HFFc6 (cell line): ENCODE measurements at places on chromosomes 2 and 18. TPM values are rescaled to one million over a fixed set of nuclear protein-coding genes. Genes with fewer than 3 reads are reported as not detected.

DNA sequence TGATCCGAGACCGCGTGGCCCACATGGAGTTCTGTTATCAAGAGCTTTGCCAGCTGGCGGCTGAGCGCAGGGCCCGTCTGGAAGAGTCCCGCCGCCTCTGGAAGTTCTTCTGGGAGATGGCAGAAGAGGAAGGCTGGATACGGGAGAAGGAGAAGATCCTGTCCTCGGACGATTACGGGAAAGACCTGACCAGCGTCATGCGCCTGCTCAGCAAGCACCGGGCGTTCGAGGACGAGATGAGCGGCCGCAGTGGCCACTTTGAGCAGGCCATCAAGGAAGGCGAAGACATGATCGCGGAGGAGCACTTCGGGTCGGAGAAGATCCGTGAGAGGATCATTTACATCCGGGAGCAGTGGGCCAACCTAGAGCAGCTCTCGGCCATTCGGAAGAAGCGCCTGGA, 94.5 kb upstream of the EML6 start:
- no peak for DNase-seq

DNA sequence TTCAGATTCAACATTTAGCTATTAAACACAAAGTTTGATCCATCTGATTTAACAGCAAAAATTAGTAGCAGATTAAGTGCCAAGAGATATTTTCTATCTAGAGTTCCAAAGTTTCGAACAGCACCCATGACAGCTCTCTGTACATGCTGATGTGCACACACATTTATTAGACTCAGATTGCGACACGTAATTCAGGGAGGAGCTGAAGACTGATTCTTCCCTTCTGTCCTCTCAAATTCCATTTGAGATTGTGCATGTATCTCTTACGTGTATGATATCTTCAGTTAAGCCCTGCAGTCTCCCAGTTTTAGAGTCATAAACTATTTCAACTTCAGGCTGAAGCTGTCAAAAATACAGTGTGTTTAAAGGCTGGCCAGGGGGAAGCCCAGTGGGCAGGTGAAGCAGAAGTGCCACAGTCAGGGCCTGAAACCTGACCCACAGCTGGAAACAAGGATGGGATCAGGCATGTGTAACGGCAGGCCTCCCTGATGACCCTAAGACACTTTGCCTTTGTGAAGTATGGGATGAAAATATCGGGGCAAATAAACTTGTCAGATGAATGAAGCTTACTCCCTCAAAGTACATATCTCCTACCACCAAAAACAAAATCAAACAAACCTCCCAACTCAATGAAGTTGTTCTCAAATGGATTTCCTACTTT, 30.6 kb downstream of the CYB5A start:
- no peak for DNase-seq

DNA sequence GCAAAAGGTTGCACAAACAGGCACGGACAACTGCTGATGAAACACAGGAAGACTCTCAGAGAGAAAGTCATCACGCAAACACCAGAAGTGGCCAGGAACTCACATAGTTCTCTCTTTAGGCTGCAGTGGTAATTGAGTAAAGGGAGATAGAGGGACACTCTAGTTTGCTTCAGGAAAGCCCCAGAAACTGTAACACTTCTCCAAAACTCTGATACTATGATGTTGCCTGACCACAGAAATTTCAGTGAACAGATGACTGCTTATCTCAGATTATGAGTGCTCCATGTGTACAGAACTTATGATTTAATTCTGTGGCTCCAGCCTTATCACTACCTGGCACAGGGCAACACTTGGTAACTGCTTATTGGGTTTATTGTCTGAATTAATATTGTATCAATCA, 311.5 kb upstream of the GYPC start:
- no peak for DNase-seq

DNA sequence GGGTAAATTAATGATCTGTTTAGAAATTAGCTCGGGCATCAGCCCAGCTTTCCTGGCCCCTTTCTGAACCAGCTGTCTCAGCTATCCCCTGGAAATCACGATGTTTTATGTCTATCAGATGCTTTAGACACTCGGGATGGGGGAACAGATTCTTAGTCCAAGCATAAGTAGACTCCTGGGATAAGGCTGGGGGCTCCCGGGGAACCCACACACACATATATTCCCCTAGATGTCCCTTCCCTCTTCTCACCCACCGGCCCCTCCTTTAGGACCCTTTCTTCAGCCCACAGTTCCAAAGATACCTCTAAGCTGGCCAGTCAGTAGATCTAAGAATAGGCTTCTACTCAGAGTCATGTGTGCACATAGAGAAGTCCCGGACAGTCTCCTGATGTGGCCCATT, 151.5 kb upstream of the COPS8 start:
- no peak for DNase-seq

DNA sequence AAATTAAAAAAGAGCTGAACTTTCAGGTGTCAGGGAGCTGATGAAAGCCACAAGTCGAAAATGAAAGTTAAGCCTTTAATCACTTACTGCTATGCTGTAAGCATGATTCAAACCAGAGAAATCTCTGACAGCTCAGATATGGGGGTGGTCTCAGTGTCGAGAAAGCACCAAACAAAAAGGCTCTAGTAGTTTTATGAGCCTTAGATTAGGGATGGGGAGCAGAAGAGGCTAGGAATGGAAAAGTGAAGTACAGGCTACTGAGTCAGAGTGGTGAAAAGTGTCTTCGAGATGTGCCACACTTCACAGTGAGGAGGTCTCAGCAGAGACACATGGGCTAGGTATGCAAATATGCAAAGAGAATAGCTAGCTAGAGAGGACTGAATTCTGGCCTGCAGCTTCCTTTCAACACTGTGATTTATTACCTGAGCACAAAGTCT, 482.2 kb downstream of the SPAG16 start:
- DNase-seq = peak; percentile 30

GRCh38 chr2:109519513-109519912, 94.3 kb downstream of the SEPTIN10 start:
- DNase-seq = no peak

DNA sequence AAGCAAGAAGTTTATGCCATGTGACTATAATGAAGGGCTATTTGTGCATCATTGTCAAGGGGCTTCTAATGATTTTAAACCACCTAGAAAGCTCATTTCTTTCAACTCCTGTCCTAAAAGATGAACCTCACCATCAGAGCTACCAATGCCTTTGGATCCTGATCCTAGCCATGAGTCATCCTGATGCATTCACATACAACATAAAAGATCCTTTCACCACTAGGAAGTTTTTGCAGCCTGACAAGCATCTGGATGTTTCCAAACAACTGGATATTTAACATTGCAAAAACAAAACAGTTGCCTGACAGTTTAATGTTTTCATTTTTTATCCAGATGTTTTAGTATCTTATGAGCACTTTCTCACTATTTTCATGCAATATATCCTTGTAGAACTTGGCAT, 425.3 kb downstream of the MBD2 start:
- no peak for DNase-seq

DNA sequence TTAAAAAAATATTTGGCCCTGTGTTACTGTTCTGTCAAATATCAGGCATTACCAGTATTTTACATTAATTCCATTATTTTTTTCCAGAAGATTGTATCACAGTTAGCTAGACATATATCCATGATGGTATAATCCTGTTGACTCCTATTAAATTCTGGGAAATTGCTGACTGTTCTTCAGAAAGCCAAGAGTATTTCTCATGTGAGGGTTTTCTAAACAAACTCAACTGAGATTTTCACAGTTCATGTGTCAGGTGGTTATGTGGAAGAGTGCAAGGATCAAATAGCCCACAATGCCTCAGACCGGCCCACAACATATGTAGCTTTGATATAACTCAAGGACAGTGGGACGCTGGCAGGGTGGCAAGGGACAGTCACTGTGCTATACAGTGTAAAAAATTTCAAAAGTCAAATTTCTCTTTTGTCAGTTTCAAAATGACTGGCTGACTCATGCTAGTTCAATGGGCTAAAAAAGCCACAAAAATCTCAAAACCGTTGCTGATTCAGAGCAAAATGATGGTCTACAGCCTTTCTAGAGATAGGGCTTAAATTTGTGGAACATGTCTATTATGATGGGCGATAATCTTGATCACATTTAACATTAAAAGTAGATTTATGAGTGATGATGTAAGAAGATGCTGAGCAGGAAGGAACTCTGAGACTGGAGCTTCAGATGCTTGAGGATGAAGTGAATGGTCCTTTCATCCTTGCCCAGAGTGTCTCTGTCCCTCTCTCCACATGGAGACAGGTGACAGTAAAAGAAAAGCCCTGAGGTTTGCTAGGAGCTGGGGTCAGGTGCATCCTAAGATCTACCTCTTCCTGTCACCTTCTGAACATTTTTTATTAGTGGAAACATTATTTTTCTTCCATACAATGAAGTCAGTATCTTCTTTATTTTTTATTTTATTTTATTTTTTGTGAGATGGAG, 175.8 kb upstream of the PIEZO2 start:
- peak; percentile 92 for DNase-seq

- peak; percentile 57 for DNase-seq
Measured at GRCh38 chr2:72572501-72572900, 253.3 kb downstream of the EXOC6B start.

DNA sequence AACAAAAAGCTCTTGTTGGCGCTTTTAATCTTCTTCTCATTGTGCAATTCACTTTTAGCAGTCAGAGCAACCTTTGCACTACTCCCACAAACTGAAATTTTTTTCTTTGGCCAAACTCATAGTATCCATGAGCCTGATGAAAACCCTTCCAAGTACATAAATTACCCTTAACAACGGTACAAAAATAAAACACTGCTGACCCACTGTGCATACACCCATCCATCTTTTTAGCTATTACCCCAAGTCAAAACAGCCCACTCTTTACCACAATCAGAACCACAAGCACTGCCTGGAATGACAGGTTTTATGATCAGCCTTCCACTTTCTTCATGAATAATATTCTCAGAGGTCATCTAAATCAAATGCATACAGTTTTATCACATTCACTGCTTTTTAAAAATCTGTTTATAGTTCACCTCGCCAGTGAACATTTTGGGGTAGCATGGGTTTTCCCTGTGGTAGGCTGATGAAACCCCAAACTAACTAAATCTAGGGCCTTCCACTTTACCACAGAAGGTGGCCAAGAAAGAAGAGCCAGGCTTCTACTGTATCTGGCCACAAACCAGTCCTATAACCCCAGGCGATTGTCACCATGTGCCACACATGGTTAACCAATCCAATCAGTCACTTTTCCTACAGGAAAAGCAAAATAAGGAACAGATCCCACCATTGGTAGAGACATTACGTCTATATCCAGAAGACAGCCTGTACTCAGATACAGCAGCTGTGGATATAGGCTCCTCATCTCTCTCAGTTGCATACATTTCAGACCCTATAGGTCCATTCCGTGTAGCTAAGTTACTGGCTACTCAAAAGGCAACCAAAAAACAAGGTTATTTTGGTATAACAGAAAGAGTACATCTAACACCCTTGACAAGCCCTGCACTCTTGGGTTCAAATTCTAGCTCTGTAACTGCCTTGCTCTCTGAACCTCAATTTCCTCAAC, 171.3 kb downstream of the THADA start:
- DNase-seq = no peak

- DNase-seq = no peak
Measured at GRCh38 chr2:99936065-99936464, 206.3 kb downstream of the AFF3 start.

DNA sequence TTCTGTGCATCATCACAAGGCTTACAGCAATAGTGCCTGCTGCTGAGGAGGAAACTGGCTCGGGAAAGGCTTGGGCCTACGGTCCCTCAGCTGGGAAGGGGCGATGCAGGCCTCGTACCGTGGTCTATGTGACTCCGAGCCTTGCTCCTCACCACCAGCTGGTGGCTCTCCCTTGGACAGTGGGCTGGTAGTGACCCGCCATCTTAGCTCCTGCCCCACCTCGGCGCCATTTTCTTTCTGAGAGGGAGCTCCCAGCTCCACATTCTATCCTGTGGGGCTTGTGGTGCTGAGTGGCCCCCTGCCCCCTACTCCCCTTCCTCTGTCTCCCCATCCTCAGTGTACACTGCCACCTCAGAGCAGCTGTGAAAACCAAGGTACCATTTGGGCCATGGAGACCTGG, 255.7 kb downstream of the KLHL29 start:
- no peak for DNase-seq

GRCh38 chr2:7911196-7911595, 770.7 kb upstream of the ID2 start:
- DNase-seq = no peak

DNA sequence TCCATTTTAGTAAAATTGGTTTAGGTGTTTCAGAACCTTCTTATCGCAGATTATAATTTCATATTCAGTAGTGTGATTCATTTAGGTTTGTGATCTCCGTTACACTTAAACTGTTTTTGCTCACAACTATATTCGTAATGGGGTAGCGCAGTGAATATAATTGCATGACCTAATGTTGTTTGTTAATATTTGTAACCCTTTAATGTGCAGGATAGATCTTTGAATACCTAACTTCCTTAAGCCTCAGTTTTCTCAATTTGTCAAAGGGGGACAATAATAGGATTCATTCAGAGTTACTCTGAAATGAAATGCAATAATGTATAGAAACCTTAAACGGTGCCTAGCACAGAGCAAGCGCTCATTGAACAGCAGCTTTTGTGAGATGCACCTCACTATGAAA, 558 bp upstream of the ZDBF2 start:
- no peak for DNase-seq

DNA sequence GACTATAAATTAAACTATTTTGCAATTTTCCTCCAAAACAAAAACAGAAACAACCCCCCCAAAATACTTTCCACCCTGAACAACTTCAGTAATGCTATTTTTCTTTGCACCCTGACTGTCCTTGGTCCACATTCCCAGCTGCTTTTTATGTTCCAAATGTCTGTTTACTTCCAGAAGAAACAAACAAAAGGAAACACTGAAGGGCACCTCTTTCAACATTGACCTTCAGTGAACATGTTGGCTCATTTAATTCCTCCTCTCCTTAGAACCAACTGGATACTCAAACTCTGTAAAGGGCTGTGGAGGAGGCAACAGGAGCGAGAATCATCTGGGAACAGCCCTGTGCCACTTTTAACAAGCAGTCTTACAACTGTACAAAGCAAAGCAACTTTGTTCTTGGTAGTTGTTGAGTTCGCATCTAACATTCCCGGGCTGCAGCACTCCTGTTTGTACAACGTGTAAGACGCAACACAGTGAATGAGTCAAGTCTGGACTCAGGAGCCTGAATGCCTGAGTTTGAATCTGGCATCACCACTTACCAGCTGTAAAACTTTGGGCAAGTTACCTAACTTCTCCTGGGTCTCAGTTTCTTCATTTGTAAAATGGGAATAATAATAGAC, 111.4 kb upstream of the GATA6 start:
- DNase-seq = no peak

DNA sequence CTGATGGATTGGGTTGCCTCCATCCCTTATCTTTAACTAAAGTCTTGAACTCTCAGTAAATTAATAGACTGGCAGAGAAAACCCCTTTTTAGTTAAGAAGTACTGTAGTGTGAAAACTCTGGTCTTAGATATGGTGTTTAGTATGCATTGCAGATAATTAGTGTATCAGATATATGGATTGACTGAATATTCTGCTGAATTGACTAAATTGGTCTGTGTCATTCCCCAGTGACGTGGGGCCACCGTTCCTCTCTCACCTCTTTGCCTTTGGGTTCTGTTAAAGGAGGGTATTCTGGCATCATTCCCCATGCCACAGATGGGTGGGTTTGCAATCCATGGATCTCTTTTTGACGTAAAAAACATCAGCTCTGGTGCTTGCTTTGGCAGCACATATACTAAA, 67.1 kb upstream of the XPO1 start:
- no peak for DNase-seq

CXCR2 gene
- total RNA-seq = not detected in 3 replicates

DNAJC5G gene
- not detected in 3 replicates for total RNA-seq

APCDD1 gene
- 0.12 to 0.57 TPM in 2 of 3 replicates, not detected in the other for total RNA-seq

PGAP1 gene
- total RNA-seq = 6.0 to 7.8 TPM (median 6.8 TPM) in 3 replicates

CCL20 gene
- total RNA-seq = not detected in 3 replicates

DSG4 gene
- not detected in 3 replicates for total RNA-seq

MERTK gene
- total RNA-seq = 0.08 to 0.09 TPM in 2 of 3 replicates, not detected in the other

G6PC2 gene
- total RNA-seq = not detected in 3 replicates

EFHD1 gene
- total RNA-seq = 2.7 and 4.0 TPM in 2 replicates

POTEC gene
- not detected in 3 replicates for total RNA-seq

CNDP1 gene
- not detected in 3 replicates for total RNA-seq
